ENCODE measurements at places on chromosomes 7 and 10.

- no peak for DNase-seq
Measured at GRCh38 chr10:59586407-59586891, 123.2 kb downstream of the SLC16A9 start.

- DNase-seq: peak; percentile 82
Measured at GRCh38 chr7:22731766-22732165, 4.8 kb downstream of the IL6 start.

DNA sequence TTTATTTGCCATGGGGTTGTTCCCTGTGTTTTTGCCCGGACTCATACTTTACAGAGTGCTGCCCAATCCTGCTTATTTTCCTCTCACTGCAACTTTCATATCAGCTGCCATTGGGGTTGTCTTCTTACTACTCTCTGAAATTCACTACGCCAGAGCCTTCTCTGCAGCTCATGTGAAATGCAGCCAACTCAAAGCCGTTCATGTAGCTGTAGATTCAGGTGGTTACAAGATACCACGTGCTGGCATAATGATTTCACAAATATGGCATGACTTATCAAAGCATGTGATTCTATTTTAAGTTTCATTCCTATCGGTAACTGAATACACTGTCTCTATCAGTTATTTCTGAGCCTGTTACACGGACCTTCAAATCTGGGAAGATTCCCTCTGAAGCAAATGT lies 130.3 kb upstream of the WNT16 start:
- DNase-seq: no peak

- DNase-seq: no peak
Measured at GRCh38 chr7:130266961-130267321, 278 bp downstream of the CPA2 start.

- DNase-seq: no peak
Measured at GRCh38 chr10:78320506-78320905, 286.8 kb downstream of the RPS24 start.

- no peak for DNase-seq
Measured at GRCh38 chr7:47739301-47739875, 157.5 kb upstream of the TNS3 start.

DNA sequence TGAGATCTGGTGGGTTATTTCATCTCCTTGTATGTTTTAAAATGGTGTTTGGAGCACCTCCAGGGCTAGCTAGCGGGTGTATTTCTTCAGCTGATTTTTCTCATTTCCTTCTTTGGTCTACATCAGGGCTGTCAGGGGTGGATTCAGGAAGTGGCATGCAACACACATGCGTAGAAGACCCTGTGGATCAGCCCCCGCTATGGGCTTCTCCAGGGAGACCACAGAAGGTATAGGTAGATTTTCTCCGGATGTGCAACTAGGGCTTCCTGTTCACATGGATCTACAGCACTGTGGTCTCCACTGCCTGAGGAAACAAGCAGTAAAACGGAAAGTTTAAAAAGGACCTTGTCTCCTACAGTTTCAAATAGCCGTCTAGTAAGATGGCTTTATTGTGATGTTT lies 10.4 kb downstream of the NUB1 start:
- peak; percentile 75 for DNase-seq

DNA sequence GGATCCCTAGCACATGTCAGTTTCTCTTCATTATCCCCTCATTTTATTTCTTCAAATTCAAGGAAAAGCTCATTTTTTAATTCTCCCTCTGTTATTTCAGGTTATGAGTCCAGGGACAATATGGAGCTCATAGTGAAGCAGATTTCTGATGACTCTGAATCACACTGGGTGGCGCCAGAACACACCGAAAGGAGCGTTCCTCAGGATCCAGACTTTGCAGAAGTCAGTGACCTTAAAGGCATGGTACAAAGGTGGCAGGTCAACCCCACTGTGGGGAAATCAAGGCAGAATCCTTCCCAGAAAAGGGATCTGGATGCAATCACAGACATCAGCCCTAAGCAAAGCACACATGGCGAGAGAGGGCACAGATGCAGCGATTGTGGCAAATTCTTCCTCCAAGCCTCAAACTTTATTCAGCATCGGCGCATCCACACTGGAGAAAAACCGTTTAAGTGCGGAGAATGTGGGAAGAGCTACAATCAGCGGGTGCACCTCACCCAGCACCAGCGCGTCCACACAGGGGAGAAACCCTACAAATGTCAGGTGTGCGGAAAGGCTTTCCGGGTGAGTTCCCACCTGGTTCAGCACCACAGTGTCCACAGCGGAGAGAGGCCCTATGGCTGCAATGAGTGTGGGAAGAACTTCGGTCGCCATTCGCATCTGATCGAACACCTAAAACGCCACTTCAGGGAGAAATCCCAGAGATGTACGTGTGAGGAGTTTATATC lies 21.4 kb downstream of the ZKSCAN5 start:
- peak; percentile 40 for DNase-seq

- no peak for DNase-seq
Measured at GRCh38 chr7:4057289-4057616, 624.8 kb upstream of the FOXK1 start.

- no peak for DNase-seq
Measured at GRCh38 chr7:30526163-30526562, 21.5 kb upstream of the GGCT start.

DNA sequence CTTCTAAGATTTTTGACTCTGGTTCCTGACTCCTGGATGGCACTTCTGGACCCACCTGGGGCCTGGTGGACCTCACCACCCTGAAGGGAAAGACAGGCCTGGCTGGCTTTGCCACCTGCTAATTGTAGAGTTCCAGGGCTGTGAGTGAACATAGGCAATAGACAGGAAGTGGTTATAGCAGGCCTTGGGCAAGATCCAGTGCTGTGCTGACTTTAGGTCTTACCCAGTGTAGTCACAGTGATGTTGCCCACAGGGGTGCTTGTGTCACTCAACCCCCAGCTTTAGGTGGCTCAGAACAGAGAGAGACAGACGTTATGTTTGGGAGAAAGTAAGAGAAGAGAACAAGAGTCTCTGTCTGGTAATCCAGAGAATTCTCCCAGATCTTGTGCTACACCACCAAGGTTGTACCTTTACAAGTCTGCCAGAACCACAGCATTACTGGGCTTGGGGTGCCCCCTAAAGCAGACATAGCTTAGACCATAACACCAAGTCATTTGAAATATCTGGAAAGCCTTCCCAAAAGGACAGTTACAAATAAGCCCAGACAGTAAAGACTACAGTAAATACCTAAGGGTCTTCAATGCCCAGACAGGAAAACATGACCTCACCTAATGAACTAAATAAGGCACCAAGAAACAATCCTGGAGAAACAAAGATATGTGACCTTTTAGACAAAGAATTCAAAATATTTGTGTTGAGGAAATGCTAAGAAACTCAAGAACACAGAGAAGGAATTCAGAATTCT lies 303.4 kb downstream of the PCLO start:
- DNase-seq: no peak

DNA sequence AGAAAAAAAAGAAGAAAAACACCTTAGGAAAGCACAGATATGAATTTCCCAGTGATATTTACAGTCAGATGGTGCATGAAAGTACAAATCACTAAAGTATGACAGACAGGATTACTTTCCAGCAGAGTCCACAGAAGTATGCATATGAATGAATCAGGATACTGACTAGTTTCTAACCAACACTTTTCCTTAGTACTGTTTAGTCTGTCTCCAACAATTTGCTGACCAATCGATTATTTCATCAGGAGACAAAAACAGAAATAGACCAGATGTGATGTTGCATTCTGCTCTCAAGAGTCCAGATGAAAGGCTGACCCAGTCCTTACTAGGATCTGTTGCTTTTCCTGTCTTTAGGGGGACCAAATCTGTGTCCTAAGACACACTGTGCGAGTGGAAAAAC lies 14.6 kb downstream of the SLC35B4 start:
- DNase-seq: no peak

DNA sequence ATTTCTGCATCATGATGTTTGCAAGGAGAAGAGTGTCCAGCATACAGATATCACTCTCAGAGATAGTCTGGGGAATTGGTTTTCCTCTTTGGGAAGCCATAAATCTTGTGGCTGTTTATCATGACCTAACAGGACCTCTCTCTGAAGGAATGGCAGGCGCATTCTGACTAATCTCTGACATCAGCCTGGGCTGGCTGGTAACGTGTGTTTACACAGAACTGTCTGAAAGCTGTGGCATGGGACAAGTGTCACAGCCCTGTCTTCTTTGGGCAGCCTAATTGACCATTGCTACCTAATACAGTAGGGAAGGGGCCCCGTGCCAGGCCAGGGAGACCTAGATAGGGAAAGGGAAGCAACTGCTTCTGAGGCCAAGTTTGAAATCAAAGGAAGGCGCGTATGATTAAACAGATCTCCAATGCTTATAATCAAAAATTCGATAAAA lies 73.9 kb upstream of the CABCOCO1 start:
- DNase-seq: no peak

- no peak for DNase-seq
Measured at GRCh38 chr7:158495216-158495615, 92.4 kb downstream of the PTPRN2 start.

DNA sequence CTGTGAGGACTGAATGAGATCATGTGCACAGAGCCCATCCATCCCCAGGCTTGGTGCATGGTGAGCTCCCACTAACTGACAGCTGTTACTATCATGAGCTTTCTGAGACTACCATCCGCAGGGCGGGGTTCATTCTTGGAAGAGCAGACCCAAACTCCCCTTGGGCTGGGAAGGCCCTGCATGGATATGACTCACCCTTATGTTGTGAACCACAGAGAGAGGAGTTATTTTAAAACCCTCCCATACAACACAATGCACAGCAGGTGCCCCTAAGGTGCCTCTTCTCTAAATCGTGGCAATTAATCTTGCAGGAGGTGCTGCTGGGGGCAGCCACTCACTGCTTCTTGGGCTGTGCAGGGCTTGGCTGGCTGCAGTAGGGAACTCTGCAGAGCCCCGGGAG lies 219.1 kb downstream of the GFRA1 start:
- DNase-seq: no peak

DNA sequence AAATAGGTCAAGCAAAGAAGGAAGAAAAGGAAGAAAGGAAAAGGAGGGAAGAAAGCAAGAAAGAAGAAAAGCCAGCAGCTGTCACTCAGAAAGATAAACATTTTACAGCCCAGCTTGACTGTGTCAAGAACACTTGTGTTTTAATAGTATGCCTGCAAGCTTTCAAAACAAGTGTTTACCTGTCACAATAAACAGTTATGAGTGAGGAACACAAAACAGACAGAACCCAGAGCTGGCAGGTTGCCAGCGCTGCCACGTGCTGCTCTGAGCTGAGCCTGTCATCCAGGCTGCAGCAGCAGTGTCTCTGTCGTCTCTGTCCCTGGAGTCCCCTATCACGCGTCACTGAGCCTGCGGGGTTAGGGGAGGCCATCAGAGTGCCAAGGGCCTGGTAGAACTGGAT lies 827.6 kb upstream of the AUTS2 start:
- DNase-seq: no peak

DNA sequence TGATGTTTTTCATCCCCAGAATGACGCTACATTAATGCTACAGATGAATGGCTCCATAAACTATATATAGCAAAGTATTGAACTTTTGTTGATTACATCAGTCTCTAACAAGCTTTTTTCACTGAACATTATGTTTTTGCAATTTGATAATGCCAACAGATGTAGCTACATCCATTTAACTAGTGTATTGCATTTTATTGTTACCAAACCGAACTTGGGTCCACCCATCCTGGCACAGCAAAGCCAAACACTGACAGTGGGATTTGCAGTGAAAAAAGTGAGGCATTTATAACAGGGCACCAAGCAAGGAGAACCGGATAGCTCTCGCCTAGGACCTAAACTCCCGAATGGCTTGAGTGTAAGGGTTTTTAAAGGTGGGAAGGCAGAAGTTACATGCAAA lies 182.8 kb upstream of the TNS3 start:
- DNase-seq: no peak

DNA sequence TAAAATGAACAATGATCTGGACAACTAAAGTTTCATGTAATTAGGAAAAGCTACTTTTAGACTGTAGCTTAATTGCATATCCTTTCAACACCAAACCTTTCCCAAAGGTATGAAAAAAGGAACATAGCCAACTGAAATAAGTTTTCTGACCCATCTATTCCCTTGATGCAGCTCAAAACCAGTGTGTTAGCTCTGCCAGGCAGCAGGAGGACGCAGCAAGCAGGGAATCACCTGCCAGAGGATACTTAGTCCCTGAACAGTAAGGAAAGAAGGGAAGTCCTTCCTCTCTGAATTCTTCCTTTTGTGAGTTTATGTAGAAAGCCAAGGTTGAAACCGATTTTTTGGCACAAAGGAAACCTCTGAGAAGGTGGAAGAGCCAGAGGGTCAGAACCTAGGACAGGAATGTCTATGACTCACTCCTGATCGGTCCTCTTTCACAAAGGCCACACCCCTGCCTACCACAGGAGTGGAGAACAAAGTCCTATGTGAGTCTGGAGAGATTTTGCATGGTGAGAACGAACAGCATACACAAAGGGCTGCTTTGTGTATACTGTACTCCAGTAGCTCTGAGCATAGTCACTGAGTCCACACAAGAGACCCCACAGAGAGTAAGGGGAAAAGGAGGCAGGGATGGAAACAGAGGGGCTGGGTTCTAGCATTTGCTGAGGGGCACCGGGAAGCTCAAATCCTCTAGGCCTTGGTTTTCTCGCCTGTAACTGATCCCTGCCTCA lies 68.8 kb upstream of the GSDME start:
- no peak for DNase-seq

- DNase-seq: no peak
Measured at GRCh38 chr7:101927389-101927788, 110.0 kb downstream of the CUX1 start.

GRCh38 chr7:34739651-34740300 lies 81.8 kb downstream of the NPSR1 start:
- DNase-seq: no peak

- DNase-seq: peak; percentile 9
Measured at GRCh38 chr7:132049462-132050304, 493.3 kb upstream of the PODXL start.

- peak; percentile 12 for DNase-seq
Measured at GRCh38 chr7:108026116-108026515, 23.2 kb upstream of the LAMB1 start.

GRCh38 chr7:130032698-130033097 lies 18.5 kb downstream of the ZC3HC1 start:
- DNase-seq: no peak
